Cardiac fibroblast (primary cell): ENCODE measurements at places on chromosomes 7 and 10.

- DNase-seq = no peak
Observed at GRCh38 chr7:8365499-8366110, 67.8 kb upstream of the NXPH1 start.

DNA sequence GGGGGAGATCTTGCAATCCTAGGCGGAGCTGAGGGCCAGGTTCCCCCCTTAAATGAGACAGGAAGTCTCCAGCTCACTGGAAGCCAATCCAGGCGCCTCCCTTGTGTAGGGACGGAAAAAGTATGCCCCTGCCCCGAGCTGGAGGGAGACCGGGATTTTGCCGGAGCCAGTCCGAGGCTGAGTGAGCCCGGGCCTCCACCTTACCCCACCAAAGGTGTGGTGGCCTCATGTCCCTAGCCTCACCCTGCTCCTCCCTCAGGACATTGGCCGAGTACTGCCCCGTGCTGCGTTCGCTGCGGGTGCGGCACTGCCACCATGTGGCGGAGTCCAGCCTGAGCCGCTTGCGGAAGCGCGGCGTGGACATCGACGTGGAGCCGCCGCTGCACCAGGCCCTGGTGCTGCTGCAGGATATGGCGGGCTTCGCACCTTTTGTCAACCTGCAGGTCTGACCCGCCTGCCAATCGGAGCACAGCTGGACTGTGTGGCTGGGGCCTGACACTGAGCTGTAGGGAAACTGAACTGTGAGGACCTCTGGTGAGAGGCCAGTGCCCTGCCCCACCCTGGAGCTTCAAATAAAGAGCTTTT, 2.0 kb downstream of the FBXL15 start:
- peak; percentile 75 for DNase-seq

DNA sequence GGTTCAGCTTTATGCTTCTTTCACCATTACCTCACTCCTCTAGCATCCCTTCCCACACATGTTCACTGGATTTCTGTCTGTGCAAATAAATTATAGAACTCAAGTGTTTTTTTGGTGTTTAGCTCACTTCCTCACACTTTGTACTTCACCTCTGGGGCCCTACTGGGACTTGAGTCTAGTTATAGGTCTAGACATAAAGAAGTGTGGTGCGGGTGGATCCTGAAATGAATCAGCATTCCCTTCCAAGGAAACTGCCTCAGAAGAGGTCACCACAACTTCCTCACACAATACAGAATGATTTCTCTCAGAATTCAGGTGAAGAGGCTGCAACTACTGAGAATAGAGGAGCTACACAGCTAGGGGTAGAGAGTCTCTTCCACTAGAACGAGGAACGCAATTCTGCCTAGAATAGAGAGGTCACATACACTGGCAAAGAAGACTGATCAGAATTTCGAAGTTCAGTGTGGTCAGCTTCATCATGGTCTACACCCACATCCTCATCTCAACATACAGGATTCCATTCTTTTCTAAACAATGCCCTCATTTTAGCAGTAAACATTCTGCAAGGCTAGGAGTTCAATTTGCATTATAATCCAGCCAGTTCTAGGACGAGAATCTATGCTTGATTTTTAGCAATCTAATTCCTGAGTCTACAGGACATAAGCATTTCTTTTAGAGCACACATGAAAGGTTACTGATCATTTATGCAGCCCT, 938.7 kb upstream of the PHF14 start:
- no peak for DNase-seq

- DNase-seq = no peak
Observed at GRCh38 chr7:92161271-92161670, 17.7 kb downstream of the LRRD1 start.

GRCh38 chr10:6201516-6201975, 1.2 kb upstream of the PFKFB3 start:
- peak; percentile 72 for DNase-seq

DNA sequence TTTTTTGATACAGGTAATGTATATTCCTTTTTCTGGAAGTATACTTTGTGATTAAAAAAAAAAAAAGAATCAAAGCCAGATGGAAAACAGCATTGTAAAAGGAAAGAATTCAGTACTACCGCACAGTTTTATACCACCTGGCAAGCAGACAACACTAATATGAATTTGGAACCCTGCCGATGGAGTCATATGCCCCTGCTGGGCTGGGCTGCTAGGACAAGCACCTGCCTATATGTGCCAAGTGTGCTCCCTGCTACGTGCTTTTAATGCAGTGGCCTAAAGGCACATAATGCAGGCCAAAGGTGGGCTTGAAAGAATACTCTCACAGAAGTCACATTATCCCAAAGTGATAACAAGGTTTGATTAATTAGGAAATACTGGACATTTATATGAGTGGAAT, 29.8 kb upstream of the WAC start:
- DNase-seq = no peak

- DNase-seq = no peak
Observed at GRCh38 chr7:120373174-120373573, 100.2 kb downstream of the KCND2 start.

DNA sequence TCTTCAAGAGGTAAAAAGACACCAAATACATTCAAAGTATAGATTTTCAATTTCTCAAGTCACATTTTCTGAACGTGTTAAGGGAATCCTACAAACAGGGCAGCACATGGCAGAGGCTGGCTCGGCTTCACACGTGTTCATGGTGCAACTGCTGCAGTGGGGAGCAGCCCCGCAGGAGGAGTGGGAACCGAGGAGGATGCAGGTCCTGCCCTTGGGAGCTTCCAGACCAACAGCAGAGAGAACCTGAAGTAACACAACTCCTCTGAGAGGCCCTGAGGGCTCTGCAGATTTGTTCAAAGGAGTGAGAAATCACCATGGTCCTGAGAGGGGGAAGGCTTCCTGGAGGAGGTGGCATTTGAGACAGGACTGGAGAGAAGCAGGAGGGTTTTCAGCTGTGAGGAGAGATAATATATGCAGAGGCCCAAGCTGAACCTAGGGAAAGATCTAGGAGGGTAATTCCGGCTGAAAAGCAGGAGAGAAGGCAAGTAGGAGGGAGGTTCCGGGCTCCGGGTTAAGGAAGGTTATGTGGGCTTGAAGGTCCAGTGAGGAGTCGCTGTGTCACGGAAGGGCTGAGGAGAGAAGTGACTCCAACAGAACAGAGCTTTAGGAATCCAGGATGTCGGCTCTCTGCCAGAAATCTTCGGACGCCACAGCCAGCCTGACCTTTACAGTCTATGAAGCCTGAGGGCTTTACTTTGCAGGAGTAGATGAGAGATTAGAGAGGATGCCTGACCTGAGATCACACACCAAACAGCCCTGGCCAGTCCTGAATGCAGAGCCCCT, 77.5 kb downstream of the GPR26 start:
- no peak for DNase-seq

DNA sequence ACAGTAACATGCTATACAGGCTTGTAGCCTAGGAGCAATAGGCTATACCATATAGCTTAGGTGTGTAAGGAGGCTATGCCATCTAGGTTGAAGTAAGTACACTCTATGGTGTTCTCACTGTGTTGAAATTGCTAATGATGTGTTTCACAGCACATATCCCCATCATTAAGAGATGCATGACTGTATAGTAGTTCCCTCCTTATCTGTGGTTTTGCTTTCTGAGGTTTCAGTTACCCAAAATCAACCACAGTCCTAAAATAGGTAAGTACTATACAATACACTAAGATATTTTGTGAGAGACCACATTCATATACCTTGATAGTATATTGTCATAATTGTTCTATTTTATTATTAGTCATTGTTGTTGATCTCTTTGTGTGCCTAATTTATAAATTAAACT, 12.7 kb downstream of the FZD1 start:
- DNase-seq = no peak

DNA sequence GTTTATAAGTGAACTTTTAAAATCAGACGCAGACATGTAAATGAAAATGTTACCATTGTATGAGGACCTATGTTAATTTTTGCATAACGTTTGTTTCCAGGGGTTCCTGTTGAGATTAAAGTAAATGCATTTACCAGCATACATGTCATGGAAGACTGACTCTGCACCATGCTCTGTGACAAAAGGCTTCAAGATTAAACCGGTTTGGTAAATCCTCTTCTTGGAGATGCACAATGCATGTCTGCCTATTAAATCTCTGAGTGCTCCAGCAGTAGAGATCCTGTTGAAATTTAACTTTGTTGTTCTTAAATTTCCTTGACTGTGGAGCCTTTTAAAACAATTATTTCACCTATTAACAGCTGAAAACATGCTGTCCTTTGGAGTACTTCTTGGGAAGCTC, 36.5 kb upstream of the JAZF1 start:
- DNase-seq = no peak

- DNase-seq = no peak
Observed at GRCh38 chr10:101575091-101575490, 13.0 kb downstream of the POLL start.

DNA sequence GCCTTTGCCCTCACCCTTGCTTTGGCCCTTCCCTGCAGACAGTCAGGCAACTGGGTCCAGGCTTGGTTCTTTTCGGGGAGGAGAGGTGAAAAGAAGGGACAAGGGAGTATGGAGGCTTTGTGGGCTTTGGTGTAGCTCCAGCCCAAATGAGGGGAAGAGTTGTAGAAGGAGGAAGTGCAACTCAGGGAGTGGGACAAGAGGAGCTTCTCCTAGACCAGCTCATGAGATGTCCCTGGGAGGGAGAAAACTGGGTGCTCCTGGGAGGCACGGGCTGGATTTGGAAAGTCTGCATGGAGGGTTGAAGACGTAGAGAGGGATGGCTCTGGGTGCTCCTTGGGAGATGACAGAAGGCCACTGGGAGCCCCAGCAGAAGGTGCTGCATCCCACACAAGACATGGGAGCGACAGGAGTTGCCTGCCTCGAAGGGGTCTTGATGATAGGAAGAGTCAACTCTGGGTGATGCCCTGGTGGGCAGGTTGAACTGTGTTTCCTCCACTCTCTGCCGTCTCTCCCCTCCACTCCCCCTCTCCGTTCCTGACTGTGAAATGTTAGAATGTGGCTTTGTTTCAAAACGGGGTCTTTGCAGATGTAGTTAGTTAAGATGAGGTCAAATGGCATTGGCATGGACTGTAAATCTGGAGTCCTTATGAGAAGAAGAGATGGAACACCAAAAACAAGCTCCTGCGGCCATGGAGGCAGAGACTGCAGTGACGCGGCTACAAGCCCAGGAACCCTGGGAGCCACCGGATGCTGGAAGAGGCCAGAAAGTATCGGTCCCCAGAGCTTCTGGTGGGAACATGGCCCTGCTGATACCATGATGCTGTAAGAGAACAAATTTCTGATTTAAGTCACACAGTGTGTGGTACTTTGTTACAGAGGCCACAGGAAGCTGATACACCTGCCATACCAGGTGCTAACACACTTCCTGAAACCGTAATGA, 298.5 kb downstream of the GLRX3 start:
- DNase-seq = no peak

DNA sequence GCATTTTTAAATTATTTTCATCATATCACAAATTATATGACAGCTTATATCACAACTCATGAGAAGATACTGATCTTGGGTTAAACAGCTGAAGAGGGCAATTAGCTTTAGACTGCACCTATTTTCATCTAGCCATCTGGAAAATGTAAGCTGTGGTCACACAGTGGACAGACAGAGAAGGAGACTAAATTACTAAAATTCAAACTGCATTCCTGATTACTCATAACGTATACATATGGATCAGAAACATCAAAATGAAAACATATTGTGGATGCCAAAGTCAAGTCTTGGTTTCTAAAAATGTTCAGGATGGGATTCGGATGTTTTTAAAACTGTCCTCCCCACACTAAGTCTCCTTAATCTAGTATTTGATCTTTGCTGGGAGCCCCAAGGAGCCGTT, 6.6 kb downstream of the BBIP1 start:
- DNase-seq = peak; percentile 67

GRCh38 chr10:14405076-14406065, 74.6 kb upstream of the FRMD4A start:
- peak; percentile 97 for DNase-seq

GRCh38 chr7:99626661-99627060, 9.9 kb downstream of the ZSCAN25 start:
- DNase-seq = no peak

DNA sequence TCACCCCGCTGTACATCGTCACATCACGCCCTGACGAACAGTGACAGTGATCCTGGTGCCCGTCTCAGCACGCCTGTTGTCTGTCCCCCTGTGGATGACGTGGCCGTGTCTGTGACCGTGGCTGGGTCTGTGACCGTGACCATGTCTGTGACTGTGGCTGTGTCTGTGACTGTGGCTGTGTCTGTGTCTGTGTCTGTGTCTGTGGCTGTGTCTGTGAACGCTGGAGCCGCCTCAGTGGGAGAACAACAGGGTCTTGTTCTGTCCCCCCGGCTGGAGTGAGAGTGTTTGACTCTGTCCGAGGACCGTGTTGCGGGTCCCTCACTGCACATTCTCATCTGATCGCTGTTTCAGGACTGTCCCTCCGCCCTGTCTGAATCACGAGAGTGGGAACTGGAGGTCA, 202.2 kb downstream of the TCERG1L start:
- DNase-seq = no peak

DNA sequence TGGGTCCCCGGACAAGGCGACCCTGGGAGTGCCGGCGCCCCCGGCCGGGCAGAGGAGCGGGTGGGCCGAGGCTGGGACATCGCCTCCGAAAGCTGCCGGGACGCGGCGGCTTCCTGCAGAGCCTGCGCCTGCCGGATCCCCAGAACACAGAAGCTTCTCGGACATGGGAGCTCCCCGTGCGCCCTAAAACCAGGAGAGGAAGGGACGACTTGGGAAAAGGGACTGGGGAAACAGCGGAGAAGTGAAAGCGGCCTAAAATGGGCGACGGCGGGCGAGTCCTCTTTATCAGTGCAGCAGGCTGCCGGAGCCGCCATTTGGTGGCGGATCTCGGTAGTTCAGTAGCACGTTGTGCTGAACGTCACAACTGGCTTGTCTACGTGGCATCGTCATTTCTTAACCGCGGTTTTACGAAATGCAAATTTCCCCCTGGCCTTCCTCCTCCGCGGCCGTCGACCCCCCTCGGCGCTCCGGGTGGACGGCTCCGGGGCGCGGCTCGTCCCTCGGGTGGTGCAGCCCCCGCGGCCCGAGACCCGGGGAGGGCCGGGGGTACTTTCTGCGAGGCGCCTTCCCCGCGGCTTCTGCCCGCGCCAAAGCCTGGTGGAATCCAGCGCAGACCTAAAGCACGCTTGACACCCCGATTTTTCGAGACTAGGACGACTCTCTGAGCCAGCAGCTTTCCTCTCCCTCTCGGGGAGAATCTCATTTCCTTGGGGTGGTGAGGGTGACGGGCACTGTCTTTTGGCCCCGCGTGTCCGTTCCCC, 9.9 kb upstream of the SPAG6 start:
- peak; percentile 69 for DNase-seq

- no peak for DNase-seq
Observed at GRCh38 chr10:121076776-121077715, 225.9 kb downstream of the WDR11 start.

- no peak for DNase-seq
Observed at GRCh38 chr10:83698899-83699298, 440.4 kb upstream of the GHITM start.

GRCh38 chr10:1043532-1043995, 5.4 kb downstream of the IDI1 start:
- DNase-seq = no peak

DNA sequence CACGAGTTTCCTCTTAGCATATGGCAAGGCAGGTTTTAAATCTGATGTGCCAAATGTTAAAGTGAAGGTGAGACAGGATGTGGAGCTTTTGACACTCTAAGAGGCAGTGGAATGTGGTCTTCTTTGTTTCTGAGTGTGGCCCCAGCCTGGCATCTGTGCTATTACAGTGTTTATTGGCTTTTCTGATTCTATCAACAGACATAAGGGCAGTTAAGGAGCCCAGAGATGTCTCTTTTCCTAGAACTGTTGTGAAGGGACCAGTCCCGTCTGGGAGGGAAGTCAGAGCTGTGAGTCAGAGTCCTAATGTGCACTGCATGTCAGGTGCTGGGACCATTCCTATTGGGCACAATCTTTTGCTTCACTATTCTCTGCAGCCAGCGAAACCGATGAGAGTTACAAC, 32.5 kb downstream of the TRUB1 start:
- no peak for DNase-seq
